ENCODE measurements at places on chromosomes 5 and 9.

DNA sequence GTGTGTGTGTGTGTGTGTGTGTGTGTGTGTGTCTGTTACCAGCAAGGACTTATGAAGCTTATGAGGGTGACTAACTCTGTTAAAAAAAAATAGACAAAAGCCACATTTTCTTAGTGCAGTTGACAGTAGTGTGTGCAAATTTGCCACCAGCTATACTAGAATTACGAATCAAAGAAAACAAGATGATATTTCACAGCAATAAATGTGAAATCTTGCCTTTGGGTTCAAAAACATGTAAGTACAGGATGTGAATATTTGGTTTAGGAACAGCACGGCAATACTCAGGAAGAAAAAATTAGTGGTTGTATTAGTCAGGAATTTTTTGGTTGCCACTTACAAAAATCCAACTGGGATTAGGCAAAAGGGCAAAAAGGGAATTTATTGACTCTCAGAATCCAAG, 117.4 kb downstream of the NPR3 start:
- no peak for DNase-seq

DNA sequence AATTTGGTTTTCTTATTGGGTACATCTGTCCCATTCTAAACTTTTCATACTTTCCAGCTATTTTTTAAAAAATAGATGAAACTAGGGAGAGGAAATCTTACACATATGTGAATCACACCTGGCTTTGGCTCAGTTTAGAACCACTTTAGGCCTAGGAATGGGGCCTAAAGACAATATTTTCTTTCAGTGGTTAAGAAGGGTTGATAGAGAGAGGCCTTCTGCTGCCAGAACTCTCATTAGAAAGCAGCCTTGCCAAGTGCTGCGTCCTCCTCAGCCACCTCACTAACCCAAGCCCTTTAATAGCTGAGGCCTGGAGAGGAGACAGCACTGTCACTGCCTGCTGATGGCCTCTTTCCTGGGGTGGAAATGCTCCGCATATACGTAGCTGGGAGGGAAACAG, 167.5 kb downstream of the SAXO1 start:
- no peak for DNase-seq

DNA sequence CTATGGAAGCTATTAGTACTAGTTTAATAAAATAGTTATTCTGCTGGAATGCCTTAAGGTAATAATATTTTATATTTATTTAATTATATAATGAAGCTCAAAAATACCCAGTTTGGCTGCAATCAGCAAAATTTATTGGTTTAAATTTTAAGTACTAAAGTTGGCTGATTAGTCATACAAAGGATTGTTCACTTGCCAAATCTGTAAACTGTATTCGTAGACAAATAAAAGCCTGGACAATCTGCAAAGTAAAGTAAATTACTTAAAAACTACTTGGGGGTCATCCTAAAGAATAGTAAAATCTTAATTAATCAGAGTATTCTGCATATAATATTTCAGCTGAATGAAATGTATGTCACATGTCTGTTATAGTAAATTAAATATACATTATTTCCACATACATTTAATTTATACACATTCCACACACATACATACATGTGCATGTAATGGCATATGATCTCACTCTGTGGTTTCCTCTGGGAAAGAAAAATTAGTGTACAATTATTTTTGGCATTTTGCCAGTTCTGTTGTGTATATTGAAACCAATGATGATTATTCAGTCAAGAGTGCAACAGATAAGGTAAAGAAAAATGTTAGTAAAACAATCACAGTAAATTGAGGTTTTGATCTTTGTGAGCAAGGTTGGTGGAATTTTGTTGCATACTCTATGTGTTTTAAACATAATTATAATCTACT, 455.9 kb downstream of the CDH9 start:
- DNase-seq: no peak

DNA sequence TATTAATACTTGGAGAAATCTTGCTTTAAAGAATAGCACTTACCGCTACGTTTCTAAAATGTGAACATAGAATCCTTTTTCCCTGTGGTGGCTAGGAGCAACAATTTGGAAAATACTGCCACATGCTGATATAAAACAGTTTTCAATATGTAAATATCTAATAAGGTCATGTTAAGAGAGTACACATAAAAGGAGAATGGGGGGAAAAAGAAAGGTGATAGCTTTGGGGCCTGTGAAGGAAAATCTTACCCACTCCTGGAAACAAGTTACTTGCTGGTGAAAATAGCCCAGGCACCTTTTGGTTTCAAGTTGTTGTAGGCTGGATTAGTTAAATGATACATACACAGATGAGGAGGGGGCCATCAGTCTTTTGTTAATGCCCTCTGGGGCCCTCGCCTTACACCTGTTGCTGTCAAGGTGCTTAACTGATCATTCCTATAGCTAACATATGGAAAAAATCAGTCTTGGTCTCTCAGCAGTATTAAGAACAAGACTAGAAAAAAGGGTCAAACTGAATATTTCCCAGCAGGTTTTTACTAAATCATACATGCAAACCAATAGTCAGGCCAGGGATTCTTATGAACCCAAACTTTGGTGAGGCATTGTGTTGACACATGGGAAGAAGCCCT, 24.1 kb downstream of the FYB1 start:
- no peak for DNase-seq

DNA sequence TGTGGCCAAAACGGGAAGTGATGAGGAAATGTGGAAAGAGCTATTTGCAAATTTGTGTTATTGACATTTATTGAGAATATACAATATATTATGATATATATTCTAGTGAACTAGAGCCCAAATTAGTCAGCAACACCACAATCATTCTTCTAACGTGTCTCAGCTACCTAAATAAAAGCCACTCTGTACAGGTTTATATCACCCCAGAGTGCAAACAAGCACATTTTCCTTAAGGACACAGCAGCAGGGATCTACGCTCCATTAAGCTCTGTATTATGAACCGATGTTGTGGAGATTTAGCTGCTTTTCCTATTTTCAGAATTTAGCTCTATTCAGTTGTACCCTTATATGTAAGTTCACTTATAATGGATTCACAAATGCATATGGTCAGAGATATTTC, 77.9 kb downstream of the CDH18 start:
- DNase-seq: no peak

DNA sequence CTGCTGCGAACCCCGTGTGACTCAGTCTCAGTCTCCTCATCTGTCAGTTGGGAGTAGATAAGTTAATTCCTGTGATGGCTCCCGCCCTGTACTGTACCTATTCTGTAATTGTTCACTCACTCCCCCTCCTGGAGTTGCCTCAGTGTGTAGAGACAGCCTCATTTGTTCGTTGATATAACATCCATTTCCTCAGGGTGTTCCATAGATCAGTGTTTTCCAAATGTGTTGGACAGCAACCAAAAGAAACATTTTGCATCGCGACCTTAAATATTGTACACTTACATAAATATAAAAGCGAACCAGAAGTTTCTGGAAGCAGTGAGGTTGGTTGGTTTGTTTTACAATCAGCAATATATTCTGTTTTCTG, 698 bp downstream of the NFX1 start:
- no peak for DNase-seq

GRCh38 chr5:116546033-116546742, 28.4 kb downstream of the SEMA6A start:
- DNase-seq: no peak

DNA sequence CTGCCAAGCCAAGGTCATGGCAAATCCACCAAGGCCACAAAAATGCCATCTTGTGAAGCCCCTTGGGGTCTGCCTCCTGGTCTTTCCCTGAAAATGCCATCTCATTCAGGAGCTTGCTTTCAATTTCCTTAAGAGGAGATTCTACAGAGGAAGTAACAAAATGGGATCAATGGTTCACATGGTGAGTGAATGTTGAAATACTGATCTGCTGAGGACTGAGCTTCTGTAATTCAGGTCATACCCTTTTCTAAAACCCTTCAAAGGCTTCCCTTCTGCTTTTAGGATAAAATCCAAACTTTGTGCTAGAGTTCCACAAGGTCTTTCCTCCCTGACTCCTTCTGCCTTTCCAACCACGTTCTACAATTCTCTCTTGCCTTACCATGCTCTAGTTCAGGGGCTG, 24.7 kb upstream of the NR3C1 start:
- DNase-seq: no peak

GRCh38 chr5:80141147-80141671, 106.1 kb downstream of the THBS4 start:
- no peak for DNase-seq

DNA sequence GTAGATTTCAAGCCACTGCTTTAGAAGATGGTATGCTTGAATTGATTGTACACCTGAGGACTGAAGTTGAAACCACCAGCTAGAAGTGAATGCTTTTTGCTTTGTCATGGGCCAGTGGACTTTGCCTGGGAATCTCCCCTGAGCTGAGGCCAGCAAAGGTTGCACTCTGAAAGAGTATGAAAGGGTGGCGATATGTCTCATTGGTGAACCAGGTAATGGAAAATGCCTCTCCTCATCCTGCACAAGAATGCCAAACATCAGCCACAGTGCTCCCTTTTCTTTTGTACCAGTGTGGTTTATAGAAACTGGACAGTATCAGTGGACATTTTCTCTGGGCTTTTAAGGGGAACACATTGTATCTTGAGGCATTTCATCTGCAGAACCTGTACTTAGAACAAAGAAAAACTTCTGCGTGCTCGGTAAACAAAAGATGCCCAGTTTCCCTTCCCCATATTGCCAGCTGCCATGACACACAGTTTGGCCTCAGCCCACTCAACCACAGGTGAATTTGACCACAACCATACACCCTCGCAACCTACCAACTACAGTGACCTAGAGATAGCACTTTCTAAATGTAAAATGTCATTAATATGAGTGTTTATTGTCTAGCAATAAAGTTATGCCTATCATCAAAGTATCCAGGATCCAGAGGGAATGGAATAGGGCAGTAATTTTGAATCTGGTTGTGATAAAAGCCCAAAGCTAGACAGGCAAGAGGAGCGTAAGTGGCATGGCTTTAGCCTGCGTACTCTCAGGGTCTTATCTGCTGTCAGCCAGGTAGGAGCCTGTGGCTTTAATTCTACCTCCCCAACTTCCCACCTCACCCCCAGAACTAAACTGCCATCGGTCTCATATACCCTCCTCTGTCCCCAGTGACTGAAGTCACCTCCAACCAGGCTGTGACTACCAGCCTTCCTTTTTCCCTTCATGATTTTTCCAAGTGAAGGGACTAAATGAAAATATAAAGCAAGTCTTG, 79.5 kb upstream of the LHFPL2 start:
- DNase-seq: no peak

- no peak for DNase-seq
Measured at GRCh38 chr9:105507096-105507790, 50.7 kb upstream of the FKTN start.

GRCh38 chr9:116656977-116657376, 30.1 kb upstream of the TRIM32 start:
- no peak for DNase-seq

GRCh38 chr5:74232276-74232675, 408.3 kb downstream of the ENC1 start:
- DNase-seq: no peak

DNA sequence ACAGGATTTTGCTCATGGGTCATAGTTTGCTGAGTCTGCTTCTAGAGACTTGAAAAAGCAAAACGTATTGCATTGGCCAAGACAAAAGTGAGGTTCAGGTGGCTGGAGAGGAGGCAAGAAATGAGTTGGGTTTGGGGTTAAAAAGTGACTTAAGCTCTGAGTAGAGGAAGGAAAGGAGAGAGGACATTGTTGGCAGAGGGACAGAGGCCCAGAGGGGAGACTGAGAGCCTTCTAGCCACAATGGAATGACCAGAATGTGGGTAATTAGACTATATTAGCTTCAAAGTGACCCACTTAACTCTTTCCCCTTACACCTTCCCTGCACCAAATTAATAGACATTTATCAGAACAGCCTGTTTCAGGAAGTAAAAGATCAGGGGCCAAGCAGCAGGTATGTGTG, 188.4 kb downstream of the ZNF462 start:
- no peak for DNase-seq

DNA sequence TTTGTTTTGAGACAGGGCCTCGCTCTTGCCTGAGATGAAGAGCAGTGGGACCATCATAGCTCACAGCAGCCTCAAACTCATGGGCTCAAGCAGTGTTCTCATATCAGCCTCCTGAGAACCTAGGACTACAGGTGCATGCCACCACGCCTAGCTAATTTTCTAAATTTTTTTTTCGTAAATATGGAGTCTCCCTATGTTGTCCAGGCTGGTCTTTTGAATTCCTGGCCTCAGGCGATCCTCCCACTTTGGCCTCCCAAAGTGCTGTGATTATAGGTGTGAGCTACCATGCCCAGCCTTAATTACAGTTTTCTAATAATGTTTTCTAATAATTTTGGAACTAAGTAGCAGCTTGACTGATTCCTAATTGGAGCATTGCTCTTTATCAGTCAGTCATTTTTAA, 15.1 kb downstream of the GAPVD1 start:
- no peak for DNase-seq

DNA sequence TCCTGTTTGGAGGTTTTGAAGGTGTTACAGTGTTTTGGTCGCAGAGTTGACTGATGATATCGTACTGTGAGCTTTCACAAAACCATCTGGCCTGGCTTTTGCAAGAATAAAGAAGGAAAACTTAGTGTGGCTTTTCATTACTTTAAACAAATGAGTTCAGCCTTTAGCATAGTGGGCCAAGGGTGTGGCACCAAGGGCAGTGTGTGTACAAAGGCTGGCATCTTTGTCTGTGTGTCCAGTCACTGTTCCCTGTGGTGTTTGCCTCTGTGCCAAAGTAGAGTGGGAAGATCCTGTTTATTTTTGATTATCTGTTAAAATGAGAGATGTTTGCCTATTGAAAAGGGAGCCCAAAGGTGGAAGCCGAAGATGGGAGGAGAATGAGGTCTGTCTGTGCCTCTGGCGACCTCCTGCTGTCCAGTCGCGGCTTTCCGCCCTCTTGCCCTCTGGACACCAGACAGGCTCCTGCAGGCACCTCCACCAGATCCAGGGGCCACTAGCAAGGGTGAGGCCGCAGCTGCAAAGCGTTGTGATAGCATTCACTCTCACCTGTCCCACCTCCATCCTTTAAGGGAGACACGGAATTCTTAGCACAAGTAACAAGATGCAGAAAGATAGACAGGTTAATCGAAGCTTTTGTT, 113.7 kb downstream of the TRIO start:
- no peak for DNase-seq

GRCh38 chr5:73111536-73111935, 8.8 kb upstream of the TMEM171 start:
- DNase-seq: no peak

- no peak for DNase-seq
Measured at GRCh38 chr5:39024005-39024404, 50.2 kb downstream of the RICTOR start.

- no peak for DNase-seq
Measured at GRCh38 chr5:118434522-118434921, 553.8 kb downstream of the DTWD2 start.

DNA sequence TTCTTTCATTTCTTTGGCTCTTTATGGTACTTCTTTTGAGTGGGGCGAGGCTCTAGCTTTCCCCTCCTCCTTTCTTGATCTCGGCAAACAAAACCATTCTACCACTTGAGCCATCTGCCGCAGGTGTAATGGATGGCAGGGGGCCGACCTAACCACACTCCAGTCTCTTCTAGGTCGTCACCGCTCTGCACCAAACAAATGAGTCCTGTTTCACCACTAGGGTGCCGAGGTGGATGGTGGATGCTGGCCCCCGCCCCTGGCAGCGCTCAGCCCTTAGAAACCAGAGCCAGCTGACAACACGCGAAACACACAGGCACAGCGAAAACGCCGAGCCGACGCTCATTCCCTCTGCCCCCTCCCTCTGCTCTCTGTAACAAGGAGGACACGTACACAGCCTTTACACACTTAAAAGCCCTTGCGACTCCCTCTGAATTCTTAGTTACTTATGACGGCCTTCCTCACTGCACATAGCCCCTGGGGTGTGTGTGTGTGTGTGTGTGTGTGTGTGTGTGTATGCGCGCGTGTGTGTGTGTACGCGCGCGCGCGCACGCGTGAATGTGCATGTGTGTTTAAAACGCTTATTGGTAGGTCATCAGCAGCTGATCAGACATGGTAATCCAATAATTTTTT, 199.4 kb downstream of the MEF2C start:
- DNase-seq: peak; percentile 90

All from NCI-H1105 treated with DMSO at 0.1 percent for 48 hours (cell line).